ENCODE measurements at places on chromosomes 16 and 17.

DNA sequence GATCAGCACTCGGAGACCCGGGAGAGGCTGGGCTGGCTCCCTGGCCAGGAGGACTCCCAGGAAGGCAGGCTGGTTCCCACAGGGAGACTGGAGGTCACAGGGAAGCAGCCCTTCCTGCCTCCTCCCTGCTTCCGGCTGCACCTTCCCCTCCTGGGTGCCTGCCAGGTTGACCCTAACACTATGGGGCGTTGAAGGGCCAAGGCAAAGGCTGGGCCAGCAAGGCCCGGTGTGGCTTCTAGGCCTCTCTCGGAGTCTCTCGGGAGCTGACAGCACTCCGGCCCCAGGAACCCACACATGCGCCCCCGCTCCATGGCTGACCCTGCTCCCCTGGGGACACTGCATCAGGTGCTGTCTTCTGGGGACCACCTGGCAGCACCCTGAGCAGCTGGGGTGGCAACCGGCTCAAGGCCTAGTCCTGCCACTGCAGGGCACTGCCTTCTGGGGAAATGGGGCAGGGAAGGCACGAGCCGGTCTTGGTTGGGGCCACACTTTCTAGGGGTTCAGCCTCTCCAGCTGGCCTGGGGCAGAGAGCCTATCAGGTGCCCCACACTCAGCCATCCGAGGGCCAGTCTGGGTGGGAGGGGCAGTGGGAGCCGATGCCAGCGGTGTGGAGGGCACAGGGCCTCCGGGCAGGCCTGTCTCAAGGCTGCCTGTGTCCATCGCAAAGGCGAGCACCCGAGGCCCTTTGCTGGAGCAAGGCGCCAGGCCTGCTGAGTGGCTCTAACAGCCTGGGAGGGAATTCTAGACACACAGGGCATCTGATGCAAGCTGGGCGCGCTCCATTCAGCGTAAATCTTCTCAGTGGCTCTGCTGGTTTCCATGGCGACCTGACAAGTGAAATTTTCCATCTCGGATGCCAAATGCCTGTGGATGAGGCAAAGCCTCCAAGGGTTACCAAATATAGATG is 5.6 kb upstream of the MTSS2 start:
- no peak for DNase-seq

DNA sequence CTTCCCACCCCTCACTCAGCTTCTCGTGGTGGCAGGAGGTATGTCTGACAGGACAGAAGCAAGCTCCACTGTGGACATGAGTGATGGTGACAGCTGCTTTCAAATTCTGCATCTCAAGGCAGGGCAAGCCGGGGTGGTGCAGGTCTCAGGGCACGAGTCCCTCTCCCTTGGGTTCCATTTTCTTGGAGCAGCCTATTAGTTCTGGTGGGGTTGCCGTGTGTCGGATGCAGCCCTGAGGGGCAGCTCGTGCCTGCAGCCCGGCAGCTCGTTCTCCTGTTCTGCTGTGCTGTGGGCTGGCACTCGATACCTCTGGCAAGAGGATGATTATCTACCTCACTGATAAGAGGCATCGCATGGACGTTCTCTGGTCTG is 16.5 kb upstream of the CLEC18C start:
- no peak for DNase-seq

GRCh38 chr17:53193044-53193443 is 629.7 kb upstream of the KIF2B start:
- DNase-seq: no peak

DNA sequence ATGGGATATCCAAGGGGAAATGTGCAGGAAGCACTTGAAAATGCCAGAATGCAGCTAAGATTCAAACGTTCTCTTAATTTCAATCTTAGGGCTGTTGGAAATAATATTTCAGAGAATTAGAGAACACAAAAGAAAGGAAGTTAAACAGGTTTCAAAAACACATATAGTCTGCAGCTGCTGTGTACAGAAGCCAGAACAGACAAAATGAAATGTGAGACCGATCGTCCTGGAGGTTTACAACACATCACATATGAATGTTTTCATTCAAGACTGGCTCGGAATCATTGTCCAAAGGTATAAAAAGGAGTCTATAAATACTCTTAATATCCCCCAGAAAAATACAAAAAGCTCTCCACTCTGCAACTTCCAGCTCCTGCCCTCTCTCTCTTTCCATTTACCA is 14.3 kb downstream of the CYTH1 start:
- no peak for DNase-seq

- no peak for DNase-seq
Measured at GRCh38 chr16:57179215-57179828, 6.5 kb downstream of the PSME3IP1 start.

DNA sequence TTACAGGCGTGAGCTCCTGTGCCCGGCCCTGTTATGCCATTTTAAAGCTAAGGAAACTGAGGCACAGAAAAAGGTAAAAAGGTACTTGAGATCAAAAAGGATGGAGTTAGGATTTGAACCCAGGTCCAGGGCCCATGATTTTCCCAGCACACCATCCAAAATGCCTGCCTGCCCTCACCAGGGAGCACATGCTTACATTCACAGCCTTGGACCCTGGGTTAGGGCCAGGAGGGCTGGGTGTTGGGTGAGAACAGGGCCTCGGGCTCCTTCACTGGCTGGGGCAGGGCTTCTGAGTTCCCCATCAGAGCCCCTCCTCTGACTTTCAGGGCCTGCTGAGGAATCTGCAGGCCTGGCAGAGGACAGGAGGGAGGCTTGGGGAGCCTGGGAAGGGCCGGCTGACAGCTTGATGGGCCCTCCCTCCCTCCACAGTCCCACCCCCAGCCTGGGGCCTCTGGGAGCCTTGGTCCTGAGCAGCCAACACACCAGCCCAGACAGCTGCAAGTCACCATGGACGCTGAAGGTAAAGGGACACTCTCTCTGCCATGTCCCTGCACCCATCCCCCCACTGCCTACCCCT is at the start of gene QPRT:
TSS of gene QPRT (plus strand) at position 490 of the 577 bp plus-strand sequence. CDS start at position 508, 18 bp downstream.
- no peak for DNase-seq

- no peak for DNase-seq
Measured at GRCh38 chr17:78408476-78409050, 30.1 kb downstream of the PGS1 start.

GRCh38 chr17:7748076-7748775 is 30.7 kb downstream of the DNAH2 start:
- DNase-seq: no peak

DNA sequence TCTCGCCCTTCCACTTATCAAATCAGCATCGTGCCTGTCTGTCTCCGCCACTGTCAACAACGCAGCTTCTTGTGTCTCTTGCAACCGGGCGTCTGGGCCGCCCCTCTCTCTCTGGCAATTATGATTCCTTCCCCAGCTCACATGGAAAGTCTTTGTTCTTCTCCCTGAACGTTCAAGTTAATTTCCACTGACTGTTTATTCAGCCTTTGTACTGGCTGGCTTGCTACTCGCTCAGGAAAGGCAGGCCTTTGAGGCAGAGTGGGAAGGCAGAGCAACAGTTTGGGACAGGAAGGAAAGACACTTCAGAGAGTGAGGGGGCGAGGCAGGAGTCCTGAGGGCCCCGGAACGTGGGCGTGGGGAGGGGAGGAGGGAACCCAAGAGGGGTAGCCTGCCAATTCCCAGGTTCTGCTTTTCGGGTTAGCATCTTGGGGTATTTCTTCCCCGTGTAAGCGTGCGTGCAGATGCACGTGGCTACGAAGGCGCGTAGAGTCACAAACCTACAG is 50.8 kb downstream of the AKAP1 start:
- no peak for DNase-seq

DNA sequence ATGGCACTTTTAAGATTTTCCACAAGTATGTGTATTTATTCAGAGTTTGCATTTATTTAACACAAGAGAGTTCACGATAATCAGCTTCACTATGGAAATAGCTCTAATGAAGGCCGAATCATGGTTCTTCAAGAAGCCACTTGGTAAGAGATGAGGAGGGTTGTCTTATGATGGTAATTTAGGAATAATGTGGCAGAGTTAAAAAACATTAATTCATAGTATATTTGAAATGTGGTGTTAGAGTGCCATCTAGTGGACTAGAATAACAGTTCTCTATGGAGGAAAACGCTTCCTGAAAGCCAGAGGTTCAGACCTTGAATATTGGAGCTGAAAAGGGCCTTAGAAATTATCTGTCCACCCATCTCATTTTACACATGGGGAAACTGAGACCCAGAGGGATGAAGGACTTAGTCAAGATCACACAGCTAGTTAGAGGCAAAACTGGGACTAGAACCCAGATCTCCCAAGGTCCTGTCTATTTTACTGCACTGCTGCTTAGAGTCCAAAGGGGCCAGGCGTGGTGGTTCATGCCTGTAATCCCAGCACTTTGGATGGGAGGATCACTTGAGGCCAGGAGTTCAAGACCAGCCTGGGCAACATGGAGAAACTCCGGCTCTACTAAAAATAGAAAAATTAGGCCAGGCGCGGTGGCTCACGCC is 33.8 kb upstream of the KPNB1 start:
- DNase-seq: no peak

DNA sequence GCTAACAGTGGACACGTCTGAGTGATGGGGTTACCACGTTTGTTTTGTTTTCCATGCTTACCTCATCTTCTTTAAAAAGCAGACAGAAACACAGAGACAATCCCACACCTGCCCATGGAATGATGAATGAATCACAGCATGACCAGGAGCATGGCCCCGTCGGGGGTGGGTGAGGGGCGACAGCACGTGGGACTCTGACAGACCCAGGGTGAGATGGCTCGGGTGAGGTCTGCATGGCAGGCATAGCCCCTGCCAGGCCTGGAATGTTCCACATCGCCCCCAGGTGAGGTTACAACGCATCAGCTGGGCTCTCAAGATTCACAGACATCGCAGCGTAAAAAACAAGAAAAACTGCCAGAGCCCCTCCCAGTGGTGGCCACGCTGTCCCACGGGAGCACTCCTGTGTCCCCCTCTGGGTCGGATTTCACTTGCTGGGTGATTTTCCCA is 18.1 kb downstream of the SLC7A5 start:
- DNase-seq: no peak

GRCh38 chr17:48546924-48547807 is 2.3 kb upstream of the HOXB2 start:
- no peak for DNase-seq

DNA sequence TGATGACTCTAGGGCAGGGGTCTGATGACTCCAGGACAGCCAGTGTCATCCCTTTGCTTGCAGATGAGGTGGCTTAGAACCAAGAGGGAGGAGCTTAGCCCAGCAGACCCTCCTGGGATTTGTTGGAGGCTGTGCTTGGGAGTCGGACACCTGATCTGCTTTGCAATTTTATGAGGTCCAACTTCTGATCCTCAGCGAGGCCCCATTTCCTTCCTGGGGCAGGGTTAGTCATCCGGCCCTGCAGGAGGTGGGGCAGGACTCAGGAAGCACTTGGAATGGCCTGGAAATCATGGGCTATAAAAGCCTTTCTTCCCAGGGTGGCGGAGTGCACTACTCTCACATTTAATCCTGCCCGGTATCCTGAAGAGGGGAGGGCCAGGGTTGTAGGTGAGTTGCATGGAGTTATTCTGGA is 168.5 kb downstream of the MSI2 start:
- DNase-seq: no peak

GRCh38 chr16:71568551-71568950 is 8.3 kb downstream of the TAT start:
- no peak for DNase-seq

GRCh38 chr16:81447383-81448101 is 2.9 kb downstream of the CMIP start:
- no peak for DNase-seq

- no peak for DNase-seq
Measured at GRCh38 chr16:46728806-46729205, 19.3 kb downstream of the MYLK3 start.

DNA sequence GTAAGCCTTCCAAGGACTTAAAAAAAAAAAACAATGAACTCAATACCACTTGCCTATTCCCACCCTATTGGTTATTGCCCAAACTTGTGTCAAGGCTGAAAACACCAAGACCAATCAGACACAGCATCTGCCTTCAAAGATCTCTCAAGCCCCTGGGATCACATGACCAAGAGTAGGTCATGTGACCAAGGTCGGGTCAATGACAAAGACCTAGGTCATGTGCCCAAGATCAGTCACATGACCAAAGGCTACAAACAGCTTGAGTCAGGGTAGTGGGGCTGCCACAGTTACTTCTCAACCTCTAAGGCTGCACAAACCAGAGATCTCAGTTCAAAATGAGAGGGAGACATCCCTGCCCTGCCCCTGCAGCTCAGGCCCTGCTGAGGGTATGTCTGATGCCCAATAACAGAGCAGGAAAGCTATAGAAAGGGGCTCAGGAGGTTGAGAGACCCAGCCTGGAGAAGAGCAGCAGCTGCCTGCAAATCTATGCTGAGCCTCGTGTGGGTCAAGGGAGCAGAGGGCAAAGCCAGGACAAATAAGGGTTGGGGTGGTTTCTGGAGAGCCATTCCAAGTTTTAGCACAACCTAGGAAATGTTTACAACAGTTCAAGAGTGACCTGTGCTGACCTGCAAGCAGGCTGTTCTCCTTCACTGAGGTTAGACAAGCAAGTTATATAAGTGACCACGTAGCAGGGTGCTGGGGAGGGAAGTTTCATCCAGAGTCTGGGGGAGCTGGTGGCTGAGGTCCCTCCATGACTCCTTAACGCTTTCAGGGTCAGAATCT is 48.8 kb downstream of the PIMREG start:
- DNase-seq: no peak

DNA sequence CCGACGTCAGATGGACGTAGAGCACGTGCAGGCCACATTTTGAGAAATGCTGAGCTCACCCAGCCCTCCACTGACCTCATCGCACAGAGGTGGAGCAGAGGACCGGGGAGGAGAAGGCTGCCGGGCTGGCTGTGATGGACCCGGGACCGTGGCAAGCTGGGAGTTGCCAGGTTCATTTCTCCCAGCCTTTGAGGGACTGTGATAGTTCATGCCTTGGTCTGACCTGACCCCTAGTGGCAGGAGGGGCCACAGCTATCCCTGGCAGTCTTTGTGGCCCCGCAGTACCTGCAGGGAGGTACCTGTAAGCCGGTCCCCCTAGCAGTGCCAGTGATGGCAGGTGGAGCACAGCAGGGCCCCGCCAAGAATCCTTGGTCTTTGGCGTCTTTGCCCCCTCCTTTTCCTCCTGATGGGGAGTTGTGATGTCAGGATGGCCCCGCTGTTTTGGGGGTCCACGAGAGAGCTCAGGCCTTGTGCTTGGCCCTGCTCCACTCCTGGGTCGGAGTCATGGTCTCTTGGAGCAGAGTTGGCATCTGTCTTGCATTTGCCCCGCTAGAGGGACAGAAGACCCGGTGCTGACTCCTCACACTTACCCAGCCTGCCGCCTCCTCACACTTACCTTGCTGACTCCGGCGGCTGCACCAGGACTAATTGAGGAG is 50.4 kb downstream of the OR1D5 start:
- DNase-seq: peak; percentile 51

DNA sequence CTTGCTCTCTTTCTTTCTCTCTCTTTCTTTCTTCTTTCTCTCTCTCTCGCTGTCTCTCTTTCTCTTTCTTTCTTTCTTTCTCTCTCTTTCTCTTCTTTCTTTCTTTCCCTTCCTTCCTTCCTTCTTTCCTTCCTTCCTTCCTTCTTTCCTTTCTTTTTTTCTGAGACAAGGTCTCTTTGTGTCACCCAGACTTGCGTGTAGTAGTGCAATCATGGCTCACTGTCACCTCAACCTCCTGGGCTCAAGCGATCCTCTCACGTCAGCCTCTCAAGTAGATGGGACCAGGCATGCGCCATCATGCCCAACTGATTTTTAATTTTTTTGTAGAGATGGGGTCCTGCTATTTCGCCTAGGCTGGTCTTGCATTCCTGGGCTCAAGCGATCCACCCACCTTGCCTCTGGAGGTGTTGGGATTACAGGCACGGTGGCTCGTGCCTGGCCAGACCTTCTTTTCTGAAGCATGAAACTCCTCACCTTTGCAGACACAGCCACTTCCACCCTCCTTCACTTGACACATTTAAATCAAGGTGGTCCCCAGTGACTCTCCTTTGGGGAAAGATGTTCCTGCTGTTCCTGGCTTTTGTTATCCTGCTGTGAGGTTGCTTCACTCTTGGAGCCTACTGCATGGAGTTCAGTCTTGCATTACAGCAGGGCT is 26.8 kb upstream of the NKD1 start:
- DNase-seq: no peak

GRCh38 chr16:84953190-84953746 is 58.1 kb downstream of the ZDHHC7 start:
- no peak for DNase-seq

Measured in activated naive CD8-positive, alpha-beta T cell treated with anti-CD3 and anti-CD28 coated beads for 36 hours (primary cell).